ENCODE measurements at places on chromosomes 4 and X.
A peak's percentile ranks its signal among the peaks of the same experiment; 100 is the strongest.

- DNase-seq: no peak
Measured at GRCh38 chrX:130994671-130995070, 63.5 kb upstream of the ARHGAP36 start.

DNA sequence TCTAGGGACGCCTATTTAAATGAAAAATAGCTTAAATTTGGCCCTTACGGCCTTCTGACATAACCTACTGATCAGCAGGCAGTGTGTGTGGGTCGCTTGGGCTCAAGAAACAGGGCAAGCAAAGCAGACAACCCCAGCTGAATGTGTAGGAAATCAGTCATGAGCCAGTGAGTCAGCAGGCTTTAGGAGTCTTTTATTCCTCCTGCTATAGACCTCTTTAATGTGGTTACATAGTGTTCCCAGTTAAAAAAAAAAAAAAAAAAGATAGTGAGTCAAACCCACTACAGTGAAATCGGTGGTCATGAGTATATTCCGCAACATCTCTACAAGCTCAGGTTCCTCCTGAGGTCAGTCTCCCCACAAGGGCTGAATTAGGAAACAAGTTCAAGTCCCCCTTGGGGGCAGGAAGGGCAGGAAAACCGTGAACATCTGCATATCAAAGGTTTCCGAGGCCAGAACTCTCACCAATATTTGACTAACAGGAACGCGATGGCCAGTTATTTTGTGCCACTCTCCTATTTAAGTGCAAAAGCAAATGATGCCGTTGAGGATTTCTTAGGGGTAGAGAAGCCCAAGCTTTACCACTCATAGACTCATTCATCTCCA is 32.7 kb downstream of the ACSL1 start:
- DNase-seq: peak; percentile 53

GRCh38 chr4:74659576-74660411 is 134.5 kb downstream of the BTC start:
- DNase-seq: no peak

DNA sequence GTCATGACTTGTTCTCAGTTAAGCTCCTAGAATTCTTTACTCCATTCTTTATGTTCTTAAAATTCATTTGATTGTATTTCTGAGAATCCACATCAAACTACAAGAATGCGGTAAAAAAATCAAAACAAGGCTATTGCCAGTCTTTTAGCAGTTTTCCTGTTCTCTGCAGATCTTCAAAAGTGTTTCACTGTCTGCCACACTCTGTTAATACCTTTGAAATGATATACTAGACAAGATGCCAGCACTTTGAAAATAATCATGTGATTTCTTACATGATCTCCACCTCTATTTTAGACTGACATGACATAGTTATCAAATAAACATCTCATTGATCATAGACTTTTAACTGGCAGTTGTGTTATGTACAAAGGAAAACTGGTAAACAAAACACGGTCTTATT is 30.1 kb upstream of the GPRIN3 start:
- DNase-seq: no peak

DNA sequence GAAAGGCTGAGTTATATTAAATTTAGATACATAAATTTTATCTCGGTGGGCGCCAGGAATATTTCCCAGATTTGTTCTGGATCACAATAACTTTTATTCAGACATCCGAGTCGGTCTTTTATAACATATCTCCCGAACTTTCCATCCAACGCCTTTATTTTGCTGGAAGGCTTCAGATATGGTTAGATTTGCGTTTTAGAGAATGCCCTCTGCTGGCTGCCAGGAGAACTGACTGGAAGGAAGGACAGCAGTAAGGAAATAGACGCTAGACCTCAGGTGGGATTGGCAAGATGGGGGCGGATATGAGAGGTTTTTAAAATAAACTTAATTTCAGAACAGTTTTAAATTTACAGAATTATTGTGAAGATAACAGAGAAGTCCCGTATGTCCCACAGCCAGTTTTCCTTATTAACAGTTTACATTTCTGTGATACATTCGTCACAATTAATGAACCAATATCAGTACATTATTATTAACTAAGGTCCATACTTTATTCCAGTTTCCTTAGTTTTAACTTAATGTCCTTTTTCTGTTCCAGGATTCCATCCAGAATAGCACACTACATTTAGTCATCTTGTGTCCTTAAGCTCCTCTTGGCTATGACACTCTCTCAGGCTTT is 4.6 kb upstream of the KANTR start:
- peak; percentile 72 for DNase-seq

DNA sequence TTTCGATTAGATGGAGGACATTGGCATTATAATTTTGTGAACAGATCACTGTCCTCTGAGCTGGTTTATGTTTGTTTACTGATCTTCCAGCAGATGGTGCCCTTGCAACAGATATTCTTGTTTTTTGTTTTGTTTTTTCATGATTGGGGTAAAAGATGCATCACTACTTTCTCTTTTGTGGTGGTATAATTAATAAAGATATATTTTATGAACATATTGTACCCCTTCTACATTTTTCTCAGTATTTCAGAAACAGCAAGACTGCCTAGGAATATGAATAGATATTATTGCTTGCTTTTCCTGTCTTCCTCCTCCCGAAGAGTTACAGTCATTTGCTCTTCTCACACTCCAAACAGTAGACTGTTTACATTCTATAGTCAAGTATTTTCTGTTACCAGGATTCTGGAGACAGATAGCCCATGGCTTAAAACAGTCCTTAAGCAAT is 905.2 kb downstream of the TRAM1L1 start:
- DNase-seq: no peak

DNA sequence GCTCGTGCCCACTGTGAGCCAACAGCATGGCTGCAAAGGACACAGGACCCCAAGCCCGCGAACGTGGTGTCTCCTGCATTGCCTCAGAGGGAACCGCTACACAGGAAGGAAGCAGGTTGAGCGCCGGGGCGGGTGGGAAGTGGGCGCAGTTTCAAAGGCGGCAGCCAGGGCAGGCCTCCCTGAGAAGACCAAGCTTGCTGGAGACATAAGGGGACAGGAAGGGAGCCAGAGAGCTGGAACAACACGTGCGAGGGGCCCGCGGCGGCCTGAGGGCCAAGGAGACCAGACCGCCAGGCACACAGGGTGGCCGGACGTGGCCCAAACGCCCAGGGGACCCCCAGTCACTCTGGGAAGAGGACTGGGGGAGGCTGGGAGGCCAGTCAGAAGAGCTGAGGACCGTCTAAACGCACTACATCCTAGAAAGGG is 32.0 kb downstream of the CTBP1 start:
- peak; percentile 66 for DNase-seq

- DNase-seq: no peak
Measured at GRCh38 chrX:155086961-155087735, 15.8 kb downstream of the BRCC3 start.

GRCh38 chr4:129248621-129249020 is 152.7 kb downstream of the C4orf33 start:
- no peak for DNase-seq

All from CD4-positive, alpha-beta T cell treated with Interferon alpha-2 for 1 hour (primary cell).